Glutamatergic neuron (in vitro differentiated cells): ENCODE measurements at places on chromosomes 1 and 21.
A peak's percentile ranks its signal among the peaks of the same experiment; 100 is the strongest.

DNA sequence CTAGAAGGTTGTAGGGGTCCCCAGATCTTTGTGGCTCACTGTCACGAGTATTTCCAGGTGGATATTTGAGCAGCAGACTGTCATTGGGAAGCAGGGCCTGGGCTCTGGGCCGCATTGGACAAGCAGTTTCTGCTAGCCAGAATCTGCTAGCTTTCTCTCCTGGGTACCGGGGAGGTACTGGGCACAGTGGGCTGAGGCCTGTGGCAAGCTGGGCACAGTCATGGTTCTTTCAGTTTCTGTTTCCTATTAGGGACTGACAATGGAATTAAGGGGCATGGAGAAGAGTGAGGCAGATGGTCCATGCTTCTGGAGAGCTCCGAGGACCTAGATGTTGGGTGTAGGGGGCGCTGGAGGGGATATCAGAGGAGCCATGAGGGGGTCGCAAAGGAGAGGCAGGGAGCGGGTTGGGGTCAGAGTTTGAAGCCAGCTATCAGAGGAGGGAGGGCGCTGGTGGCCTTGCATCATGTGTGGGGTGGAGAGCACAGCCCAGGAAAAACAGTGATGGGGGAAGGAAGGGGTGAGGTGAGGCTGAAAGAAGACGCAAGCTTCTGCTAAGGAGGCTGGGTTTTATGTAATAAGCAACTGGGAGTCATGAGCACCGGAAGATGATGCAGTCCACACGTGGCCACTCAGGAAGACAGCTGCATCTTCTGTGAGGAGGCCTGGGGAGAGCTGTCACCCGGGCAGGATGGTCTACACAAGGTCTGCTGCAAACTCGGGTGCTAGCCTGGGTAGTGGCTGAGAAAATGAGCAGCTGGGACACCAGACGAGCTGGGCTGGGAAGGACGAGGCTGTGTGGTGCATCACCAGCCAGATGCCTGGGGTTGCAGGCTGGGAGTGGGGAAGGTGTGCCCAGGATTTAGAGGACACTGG lies 72.7 kb downstream of the IER5 start:
- H3K36me3 ChIP-seq, result peaks cover 7% of the 10 kb centered on the region
- H3K4me3 ChIP-seq, result no peak overlapping the region
- DNase-seq, result no peak
- peak overlapping the region; percentile 43 for H3K27ac ChIP-seq

DNA sequence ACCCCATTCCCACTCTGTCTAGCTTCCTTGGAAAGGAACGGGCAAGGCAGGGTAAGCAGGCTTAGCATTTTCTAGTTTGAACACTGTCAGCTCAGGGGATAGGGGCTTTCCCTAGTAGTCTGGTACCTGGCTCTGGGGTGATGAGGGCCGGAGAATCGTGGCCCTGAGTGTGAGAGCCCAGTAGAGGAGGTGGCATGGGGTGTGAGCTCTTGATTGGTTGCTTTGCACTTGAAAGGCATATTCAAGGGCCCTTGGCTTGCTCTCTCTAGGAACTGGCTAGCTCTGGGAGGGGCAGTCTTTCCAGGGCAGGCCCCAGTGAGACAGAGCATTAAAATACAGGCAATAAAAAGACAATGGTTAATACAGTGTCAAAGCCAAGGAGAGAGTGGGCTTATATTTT lies 10.8 kb upstream of the EXTL1 start:
- peaks cover 10% of the 10 kb centered on the region for H3K27me3 ChIP-seq
- no peak overlapping the region for H3K27ac ChIP-seq
- H3K4me3 ChIP-seq, result no peak overlapping the region
- no peaks in the 10 kb centered on the region for H3K36me3 ChIP-seq
- DNase-seq, result no peak
- peaks cover 8% of the 10 kb centered on the region for H3K4me1 ChIP-seq

DNA sequence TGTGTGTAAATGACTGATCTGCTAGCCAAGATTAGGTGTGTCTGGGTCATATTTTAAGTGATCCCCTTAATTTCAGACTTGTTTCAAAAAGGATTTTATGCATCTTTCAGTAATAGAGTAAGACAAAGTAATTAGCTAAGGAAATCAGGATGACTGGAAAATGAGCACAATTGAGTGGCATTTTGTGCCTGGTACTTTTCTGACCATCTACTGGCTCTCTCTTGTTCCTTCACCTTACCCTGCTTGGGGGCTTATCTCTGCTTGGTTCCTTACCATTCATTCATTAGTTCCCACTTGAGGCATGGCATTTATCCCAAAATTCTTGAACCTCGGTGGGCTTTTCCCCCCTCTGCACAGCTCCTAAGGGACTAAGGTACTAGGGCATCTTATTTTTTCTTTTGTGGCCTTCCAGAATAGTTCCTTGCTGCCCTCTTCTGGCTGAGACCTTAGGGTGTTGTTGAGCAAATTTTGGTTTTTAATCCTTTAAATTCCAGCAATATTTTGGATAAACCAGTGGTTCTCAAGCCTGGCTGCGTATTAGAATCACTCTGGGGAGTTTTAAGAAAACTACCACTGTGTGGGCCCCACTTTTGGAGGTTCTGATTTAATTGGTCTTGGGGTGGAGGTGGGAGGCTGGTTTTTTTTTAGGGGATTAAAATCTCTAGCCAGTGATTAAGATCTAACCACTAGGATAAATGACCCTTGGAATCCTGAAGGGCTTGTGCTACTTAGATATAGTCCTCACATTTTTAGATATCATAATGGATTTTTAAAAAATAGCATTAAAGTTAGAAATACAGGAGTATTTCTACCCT lies 50.8 kb downstream of the HS2ST1 start:
- no peak overlapping the region for H3K4me3 ChIP-seq
- no peaks in the 10 kb centered on the region for H3K4me1 ChIP-seq
- no peaks in the 10 kb centered on the region for H3K36me3 ChIP-seq

GRCh38 chr1:89130716-89131115 lies 4.8 kb upstream of the GBP2 start:
- no peak for DNase-seq
- H3K27ac ChIP-seq, result no peak overlapping the region
- no peaks in the 10 kb centered on the region for H3K4me1 ChIP-seq
- peaks cover 4% of the 10 kb centered on the region for H3K36me3 ChIP-seq
- H3K27me3 ChIP-seq, result peaks cover 2% of the 10 kb centered on the region
- H3K4me3 ChIP-seq, result no peak overlapping the region

DNA sequence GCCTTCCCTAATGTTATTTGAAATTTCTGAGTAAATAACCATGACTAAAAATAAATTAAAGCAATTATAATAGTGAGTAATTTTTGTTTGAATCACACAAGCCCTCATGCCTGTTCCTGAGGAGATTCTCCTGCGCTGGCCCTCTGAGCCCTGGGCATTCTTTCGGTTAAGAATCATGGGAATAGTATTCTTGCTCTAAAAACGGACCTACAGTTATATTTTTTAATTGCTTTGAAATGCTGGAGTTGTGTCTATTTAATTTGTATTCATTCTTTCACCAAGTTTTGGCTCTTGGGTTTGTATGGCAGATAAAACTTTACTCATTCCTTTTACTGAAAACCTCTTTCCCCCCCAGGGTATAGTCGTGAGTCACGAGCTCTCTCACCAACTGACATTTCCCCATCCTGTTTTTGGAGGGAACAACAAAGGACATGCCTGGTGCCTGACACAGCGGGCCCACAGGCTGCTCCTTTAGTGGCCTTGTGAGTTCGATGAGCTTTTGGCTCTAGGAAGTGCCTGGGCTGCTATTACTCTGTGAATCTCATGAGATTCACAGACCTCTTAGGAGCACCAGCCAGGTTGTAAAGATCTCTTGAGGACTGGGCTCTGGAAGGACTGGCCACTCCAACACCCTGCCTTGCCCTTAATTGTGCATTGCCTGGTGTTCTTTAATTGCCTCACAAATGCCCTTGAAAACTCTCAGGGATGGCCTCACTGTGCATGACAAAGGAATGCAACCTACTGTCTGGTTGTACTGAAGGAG lies 58.6 kb downstream of the DDR2 start:
- DNase-seq, result no peak
- H3K27me3 ChIP-seq, result peaks cover 2% of the 10 kb centered on the region
- H3K36me3 ChIP-seq, result no peaks in the 10 kb centered on the region
- no peak overlapping the region for H3K4me3 ChIP-seq

DNA sequence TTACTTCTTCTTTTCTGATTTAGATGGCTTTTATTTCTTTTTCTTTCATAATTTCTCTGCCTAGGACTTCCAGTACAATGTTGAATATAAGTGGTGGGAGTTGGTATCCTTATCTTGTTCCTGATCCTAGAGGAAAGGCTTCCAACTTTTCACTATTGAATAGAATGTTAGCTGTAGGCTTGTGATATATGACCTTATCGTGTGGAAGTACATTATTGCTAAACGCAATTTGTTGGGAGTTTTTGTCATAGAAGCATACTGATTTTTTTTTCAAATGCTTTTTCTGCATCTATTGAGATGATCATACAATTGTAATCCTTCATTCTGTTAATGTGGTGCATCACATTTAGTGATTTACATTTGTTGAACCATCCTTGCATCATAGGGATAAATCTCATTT lies 79.5 kb downstream of the FASLG start:
- no peaks in the 10 kb centered on the region for H3K4me1 ChIP-seq
- H3K4me3 ChIP-seq, result no peak overlapping the region
- H3K36me3 ChIP-seq, result no peaks in the 10 kb centered on the region
- no peak for DNase-seq
- no peaks in the 10 kb centered on the region for H3K27me3 ChIP-seq
- no peak overlapping the region for H3K27ac ChIP-seq

DNA sequence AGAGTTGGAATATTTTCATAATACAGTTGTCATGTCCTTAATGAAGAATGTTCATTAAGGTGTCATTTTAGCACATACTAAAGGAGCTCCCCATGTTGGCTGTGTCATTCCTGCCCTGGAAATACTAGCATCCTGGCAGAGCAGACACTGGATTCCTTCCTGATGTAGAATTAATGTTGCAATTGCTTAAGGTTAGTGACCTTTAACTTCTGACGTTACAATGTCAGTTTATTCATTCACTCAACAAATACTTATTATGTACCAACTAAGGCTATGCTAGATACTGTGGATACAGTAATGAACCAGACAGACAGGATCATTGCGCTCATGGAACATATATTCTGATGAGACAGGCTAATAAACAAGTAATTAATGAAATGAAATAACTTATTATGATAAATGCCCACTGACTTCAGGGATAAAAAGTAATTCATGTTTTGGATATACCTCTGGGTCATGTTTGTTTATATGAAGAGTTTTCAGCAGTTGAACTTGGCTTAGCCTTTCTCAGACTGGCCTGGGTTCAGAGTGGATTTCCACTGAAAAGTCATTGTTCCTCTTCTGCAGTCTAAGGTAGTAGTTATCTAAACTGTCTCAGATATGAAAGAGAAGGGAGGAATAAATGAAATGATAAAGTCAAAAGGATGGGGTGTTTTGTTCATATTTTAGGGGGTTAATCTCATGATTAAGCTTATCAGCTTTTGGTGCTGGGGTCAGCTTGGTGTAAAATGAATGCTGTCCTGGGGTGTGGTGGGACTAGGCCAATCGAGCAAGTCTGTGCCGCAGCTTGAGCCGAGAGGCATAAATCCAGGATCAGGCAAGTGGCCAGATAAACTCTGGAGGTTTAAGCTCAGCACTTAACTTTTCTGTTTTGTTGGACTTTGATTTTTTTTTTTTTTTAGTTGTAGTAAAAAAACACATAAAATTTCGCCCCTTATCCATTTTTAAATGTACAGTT lies 43.3 kb upstream of the KCNQ4 start:
- H3K4me3 ChIP-seq, result no peak overlapping the region
- no peaks in the 10 kb centered on the region for H3K36me3 ChIP-seq
- H3K4me1 ChIP-seq, result peaks cover 6% of the 10 kb centered on the region
- DNase-seq, result no peak
- H3K27ac ChIP-seq, result no peak overlapping the region
- H3K27me3 ChIP-seq, result no peaks in the 10 kb centered on the region

GRCh38 chr1:17097787-17098186 lies 21.5 kb downstream of the PADI2 start:
- H3K4me3 ChIP-seq, result no peak overlapping the region
- DNase-seq, result no peak
- no peaks in the 10 kb centered on the region for H3K36me3 ChIP-seq
- H3K27ac ChIP-seq, result no peak overlapping the region
- H3K4me1 ChIP-seq, result peaks cover 12% of the 10 kb centered on the region
- H3K27me3 ChIP-seq, result peaks cover 1% of the 10 kb centered on the region

DNA sequence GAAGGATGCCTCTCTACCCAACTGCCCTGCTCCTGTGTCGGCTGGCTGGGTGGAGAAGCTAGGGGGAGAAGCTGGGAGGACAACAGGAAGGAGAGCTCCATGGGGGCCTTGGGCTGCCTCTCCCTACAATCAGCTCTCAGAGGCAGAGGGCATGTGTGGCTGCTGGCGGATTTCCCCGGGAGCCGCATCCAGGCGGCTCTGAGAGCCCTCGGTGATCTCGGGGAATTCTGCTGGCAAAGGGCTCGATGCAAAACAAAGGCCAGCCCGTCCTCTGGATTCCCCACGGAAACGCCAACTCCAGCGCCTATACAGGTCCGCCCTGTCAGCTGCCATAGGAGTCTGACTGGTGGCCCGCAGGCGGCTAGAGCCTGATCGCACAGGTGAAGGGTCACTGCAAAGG lies 26.4 kb upstream of the EVA1B start:
- H3K27me3 ChIP-seq, result peaks cover 8% of the 10 kb centered on the region
- peaks cover 52% of the 10 kb centered on the region for H3K4me1 ChIP-seq
- peak overlapping the region; percentile 72 for H3K27ac ChIP-seq
- no peak overlapping the region for H3K4me3 ChIP-seq
- no peak for DNase-seq
- H3K36me3 ChIP-seq, result no peaks in the 10 kb centered on the region

- H3K4me3 ChIP-seq, result no peak overlapping the region
- no peaks in the 10 kb centered on the region for H3K36me3 ChIP-seq
Observed at GRCh38 chr1:192401825-192402224, 85.0 kb downstream of the RGS21 start.

DNA sequence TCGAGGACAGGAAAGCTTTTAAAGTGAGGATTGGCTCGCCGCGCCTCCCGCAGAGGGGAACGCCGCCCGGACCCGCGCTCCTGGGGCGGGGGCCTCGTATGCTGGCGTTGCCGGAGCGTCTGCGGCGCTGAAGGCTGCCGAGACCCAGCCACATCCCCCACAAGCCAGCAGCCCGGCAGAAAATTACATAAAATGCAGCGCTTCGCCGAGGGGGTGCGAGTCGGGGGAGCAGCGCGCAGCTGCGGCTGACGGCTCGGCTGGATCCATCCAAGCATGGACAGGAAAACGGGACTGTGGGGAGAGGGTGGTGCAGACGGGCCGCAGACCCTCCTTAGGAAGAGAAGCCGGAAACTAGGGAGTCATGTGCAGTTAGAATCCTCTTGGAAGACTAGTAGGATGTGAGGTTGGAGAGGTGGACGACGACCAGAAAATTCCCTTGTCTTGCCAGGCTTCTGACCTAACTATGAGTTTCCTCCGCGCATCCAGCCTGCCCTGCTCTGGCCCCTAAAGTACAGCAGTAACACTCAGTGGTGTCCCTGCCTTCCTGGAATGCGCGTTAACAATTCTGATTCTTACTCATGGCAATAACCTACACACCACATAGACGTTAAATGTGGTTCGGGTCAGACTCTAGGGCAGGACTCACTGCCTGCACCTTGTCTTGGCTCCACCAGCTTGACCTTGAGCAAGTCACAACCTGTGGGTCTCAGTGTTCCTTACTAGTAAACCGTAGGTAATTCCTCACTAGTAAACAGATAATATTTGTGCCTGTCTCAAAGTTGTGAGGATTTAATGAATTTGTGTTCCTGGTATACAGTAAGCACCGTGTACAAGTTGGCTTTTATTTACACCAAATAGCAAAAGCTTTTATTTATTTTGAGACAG lies 953 bp upstream of the BRWD1 start:
- peaks cover 13% of the 10 kb centered on the region for H3K4me1 ChIP-seq
- no peaks in the 10 kb centered on the region for H3K36me3 ChIP-seq
- H3K27me3 ChIP-seq, result peaks cover 7% of the 10 kb centered on the region
- peak overlapping the region; percentile 90 for H3K27ac ChIP-seq
- DNase-seq, result no peak
- peak overlapping the region; percentile 92 for H3K4me3 ChIP-seq
